ENCODE measurements at places on chromosomes 4 and X.

GRCh38 chr4:31298737-31299136 is 578.6 kb downstream of the PCDH7 start:
- DNase-seq: no peak

DNA sequence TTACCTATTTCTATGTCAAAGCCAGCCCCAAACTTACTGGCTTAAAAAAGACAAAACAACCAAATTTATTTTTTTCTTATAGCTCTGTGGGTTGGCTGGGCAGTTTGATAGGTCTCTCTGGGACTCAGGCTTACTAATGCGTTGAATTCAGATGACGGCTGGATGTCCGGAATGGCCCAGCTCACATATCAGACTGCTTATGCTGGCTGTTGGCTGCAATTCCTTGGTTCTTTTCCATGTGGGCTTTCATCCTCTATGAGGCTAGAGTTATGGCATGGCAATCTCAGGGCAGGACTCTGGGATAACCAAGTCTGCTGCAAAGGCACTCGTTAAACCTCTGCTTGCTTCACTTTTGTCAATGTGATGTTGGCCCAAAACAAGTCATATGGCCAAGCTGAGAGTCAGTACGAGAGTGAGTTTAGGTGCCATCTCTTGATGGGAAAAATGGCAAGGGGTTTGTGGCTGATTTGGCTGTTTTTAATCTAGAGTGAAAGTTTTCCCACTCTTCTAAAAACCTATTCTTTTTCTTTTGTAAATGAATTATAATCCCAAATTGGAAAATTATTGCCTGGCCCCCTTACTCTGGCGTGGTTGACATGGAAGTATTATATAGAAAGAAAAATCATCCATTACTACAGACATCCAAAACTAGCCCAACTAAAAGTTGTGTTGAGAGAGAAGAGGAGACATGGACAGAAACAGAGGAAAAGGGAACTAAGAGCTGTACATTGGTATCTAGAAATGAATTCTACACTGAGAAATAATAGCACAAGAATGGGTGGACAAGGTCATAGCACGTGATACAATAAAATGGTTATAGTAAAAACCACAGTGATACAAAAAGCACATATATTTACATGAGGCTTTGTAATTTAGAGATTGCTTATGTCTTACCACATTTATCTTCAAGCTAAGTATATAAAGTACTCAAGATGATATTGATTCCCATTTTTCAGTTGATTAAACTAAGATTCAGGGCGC is 6.6 kb downstream of the PRIMPOL start:
- DNase-seq: no peak

- DNase-seq: no peak
Observed at GRCh38 chr4:41065434-41066006, 148.8 kb downstream of the APBB2 start.

GRCh38 chrX:140918398-140919038 is 83.9 kb upstream of the SPANXB1 start:
- DNase-seq: no peak

GRCh38 chr4:17771284-17771908 is 10.0 kb downstream of the FAM184B start:
- no peak for DNase-seq

DNA sequence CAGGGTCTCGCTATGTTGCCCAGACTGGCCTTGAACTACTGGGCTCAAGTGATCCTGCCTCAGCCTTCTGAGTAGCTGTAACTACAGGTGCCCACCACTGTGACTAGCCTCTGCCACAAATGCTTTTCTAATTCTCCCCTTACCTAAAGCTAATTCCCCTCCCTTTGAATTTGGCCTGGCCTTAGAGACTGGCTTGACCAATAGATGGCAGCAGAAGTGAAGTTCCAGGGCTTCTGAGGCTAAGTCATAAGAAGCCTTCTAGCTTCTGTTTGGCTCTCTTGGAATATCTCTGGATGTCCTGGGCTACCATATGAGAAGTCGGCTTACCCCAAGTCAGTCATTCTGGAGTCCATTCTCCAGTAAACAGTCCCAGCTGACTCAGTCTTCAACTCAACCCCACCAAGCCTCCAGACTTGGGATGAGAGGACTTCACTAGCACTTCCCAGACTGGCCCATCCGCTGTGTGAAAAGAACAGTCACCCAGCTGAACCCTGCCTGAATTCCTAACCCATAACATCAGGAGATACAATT is 61.0 kb downstream of the HPRT1 start:
- no peak for DNase-seq

DNA sequence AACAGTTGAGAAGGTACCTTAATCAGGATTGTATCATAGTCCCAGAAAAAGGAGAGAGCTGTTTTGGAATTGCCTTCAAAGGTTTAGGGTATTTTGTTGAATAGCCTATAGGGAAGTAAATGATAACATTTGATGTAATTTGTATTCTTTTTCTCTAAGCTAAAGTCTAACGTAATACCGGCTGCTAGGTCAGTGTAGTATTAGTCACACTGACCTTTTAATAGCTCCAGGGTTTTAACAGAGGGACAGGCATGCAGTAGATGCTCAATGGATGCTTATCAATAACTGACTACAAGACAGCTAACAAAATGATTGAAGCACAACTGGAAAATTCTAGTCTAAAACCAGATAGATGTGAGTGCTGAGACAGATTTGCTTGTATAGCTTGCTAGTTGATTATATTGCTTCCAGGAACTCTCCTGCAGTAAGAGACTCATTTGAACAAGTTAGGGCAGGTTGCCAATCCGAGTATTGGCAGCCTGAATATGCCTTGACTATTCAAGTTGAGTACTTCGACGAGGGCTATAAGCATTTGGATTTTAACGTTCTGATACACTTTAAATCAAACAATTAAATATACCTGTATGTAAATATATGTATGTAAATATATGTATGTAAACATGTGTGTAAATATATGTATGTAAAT is 16.5 kb upstream of the PNPLA4 start:
- DNase-seq: no peak

- no peak for DNase-seq
Observed at GRCh38 chr4:94798808-94799207, 41.1 kb downstream of the BMPR1B start.

GRCh38 chr4:22695917-22696316 is 3.2 kb downstream of the GBA3 start:
- no peak for DNase-seq

DNA sequence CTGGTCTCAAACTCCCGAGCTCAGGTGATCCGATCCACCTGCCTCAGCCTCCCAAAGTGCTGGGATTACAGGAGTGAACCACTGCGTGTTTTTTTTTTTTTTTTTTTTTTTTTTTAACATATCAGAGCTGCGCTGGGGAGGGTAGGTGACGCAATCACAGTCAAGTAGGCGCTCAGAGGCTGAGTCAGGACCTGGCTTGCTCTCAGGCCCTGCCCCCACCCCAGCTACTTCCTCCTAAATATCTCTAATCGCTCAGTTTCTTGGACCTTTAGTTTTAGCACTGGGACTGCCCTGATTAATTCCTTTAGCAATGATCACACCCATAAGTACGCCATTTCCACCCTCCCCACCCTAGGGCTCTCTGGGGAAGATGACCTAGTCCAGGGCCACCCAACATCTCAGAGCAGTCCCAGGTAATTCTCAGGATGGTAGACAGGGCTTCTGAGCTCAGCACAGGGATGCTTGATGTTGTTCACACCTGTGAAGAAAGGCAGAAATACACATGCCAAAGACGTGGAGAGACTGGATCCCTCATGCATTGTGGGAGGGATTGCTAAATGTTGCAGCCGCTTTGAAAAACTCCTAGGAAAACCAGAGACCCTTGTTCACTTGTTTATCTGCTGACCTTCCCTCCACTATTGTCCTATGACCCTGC is 50.2 kb downstream of the DDX3X start:
- no peak for DNase-seq

DNA sequence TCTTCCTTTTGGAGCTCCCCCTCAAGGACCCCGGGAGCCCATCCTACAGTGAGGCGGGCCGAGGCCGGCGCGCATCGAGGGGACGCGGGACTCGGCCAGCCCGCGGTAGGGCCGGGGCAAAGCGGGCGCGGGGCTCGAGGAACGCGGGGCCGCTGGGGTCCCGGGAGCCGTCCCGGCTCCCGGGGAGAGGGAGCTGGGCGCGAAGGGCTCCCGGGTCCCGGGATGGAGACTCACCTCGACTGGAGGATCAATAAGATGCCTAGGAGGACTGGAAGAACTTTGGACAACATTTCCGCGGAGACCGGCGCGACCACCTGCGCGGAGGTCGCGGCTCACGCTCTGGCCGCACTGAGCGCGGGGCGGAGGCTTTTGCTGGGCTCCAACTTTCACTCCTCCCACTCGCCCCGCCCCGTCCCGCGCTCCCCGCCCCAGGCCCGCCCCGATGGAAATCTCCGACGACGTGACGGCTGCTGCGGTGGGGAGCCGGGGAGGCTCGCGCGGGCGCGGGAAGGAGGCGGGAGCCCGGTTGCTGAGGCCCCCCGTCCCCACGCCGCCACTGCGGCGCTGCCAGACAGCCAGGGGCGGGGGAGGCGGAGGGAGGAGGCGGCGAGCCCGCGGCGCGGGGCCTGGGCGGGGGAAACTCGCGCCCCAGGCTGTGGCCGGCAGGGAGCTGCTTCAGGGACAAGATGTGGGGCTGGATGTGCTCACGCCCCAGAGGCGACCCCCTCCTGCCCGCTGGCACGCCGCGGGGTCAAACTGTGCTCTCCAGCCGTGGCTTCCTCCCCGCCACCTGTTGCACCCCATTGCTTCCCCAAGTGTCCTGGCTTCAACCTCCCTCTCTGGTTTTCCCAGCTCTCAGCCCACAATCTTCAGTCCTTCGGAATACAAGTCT is at the start of gene GABRE:
TSS of gene GABRE (minus strand) at position 341 of the 892 bp plus-strand sequence. CDS start at position 290, 51 bp downstream.
- DNase-seq: no peak

DNA sequence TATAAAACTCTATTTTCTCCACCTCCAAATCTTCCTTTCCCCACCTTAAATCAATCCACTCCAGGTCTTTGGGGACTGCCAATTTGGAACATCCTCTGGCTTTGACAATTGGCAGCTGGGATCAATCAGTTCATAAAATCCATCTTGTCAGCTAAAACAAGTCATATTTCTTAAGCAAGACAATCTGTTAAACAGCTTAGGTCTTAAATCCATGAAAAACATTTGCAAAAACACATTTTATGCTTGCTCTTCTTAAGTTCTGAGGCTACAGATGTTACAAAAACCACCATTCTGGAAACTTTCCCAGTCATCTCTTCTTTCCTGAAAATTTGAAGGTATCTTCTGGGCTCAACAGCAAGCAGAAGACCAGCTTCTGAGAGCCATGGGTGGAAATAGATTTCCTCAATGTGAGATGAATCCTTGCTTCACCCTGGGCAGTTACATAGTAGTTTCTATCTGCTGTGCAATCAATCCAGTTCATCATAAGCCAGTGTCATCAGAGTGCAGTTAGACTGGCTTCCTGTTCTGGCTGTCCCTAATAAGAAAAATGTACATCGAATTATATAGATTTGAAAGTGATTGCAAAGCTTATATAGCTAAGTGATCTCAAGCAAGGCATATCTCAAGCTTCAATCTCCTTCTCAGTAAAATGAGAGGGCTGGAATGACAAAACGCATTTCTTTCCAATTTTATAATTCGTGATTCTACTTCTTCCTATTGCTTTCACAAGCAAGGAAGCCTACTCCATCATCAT is 402.7 kb upstream of the INTU start:
- no peak for DNase-seq

DNA sequence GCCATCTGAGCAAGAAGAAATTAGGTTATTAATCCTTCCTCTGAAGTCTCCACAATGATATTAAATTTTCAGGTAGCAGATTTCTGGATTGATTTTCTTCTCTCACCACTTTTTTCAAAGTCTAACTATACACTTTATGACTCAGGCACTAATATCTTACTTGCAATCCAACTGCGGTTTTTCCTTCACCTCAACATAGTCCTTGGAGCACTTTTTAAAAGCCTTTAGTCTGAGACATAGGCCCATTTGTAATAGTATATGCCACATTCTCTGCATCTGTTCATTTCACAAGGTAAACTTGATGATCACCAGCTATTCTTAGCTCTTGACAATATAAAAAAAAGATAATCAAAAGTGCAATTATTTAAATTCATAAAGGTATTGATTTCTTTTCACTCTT is 55.9 kb upstream of the EDNRA start:
- no peak for DNase-seq

DNA sequence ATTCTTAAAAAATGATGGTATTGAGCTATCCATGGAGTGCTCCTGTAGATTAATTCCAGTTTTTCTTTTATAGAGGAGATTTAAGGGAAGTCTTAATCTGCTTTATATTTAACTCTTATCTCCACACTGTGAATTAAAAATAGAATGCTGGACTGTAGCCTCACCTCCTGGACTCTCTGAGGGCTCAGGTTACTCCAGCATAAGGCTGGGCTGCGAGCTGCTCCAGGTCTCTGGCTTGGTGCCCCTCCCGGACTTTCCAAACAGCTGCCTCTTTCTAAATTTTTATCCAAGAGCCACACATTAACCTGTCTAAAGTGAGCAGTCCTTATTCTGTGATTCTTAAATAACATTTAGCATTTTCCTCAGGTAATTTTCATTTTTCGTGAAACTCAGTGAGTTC is 218.7 kb upstream of the JADE1 start:
- no peak for DNase-seq

- no peak for DNase-seq
Observed at GRCh38 chrX:42075032-42075431, 151.7 kb upstream of the CASK start.

DNA sequence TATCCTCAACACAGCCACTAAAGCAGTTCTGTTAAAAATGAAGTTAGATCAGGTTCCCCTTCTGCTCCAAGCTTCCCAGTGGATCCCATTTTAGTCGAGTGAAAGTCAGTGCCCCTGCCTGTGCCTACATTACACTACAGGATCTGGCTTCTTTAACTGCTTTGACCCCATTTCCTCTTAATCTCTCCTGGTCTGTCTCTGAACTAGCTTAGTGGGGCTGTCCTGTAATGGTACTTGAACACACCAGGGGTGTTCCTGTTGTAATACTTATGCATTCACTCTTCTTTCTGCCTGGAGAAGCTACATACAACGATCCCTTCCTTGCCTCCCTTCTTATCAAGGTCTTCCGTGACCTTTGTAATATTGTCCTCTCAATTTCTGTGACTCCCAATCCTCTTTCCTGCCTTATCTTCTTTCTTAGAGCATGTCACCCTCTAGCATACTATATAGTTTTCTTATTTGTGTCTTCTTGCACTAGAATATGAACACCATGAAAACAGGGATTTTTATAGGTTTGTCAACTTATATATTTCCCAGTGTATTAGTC is 16.7 kb downstream of the ARSJ start:
- no peak for DNase-seq

DNA sequence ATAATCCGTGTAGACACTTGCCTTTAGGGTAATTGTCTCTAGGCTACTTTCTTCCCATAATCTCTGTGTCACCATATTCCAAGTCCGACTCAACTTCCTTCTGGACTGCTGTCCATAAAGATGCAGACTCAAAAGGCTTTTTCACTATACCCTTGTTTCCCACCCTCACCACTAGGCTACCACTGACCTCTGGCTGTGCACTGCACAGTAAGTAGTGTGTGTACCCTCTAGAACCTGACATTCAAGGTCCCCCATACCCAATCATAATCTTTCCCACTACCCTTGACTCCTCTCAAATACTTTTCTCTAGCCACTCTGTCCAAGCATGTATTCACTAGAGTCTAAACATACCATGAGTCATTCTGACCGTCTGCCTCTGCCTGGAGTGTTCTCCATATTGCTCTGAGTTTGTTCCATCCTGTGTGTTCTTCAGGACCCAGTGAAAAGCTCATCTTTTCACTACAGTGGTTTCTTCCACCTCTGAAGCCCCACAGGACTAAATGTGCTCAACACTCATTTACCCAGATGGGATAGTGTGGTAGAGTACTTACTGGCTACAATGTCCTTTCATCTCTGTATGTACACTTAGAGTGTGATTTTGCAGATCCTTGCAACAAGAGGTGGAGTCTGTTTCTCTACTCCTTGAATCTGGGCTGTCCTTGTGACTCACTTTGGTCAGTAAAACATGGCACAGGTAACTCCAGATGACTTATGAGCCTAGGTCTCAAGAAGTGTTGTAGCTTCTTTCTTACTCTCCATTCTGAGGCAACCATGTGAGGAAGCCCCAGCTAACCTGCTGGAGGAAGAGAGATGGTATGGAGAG is 17.4 kb downstream of the JADE3 start:
- DNase-seq: no peak
